ENCODE measurements at places on chromosomes 3 and 15.

DNA sequence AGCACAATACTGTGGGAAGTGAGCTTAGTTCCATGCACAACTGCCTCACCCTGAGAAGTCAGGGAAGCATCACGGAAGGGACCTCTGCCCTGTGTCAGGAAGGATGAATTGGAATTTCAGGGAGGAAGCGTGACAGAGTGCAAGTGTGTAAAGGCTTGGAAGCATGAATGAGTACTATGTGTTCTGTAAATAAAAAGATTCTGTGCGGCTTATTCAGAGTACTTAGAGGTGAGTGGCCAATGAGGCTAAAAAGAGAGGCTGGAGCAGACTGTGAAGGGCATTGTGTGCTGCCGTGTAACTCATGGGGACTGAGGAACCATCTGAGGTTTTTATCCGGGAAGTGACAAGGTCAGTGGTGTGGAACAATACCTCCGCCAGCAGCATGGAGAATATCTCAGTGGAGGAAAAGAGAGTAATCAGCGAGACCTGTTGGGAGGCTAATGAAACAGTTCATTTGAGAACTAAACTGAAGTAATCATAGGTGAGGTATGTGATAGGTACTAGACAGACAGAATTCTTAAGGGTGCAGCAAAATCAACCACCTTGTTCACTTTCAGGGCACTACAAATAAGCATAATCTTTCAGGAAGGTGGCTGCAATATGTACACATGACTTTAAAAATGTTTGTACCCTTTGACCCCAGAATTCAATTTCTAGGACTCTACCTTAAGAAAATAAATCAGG lies 64.9 kb upstream of the SPRED1 start:
- DNase-seq, result no peak

GRCh38 chr3:21405671-21406667 lies 345.0 kb downstream of the ZNF385D start:
- no peak for DNase-seq

- no peak for DNase-seq
Observed at GRCh38 chr15:100999369-100999768, 80.2 kb downstream of the LRRK1 start.

DNA sequence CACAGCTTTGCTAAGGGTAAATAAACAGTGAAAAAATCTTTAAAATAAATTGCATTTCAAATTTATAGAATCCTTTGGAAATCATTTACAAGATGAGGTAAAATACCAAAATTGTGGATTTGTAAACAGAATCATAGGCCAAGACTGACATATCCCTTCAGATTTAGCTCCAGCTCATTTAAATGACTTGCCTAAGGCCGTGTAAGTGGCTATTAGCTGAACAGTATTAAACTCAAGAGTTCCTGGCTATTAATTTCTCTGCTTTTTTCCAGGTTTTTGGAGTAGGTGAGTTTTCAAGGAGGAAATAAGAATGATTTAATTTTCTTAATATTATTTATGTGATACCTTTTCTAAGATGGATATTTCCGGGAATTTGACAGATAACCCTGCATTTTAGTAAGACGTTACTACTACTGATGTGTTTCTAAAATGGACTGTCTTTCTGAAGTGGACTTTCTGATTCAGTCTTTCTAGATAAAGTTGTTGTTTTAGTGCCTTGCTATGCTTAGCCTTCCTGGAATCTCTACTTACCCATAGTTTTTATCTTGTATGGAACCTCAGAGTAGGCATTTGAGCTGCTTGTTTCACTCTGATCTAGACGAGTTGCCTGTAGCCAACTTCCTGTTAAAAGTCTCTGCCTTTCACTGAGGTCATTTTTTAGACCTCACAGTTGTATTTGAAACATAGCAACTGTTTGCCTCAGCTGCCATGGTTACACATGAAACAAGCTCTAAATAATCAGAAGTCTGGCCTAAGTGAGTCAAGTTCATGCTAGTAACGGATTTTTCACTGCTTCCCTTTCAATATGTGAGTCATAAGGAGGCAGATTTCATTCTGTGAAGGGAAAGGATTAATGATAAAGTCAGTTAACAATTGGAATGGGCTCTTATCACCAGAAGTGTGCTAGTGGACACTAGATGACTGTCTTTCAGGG lies 127.0 kb downstream of the KLHL25 start:
- DNase-seq, result no peak

- DNase-seq, result no peak
Observed at GRCh38 chr3:177351206-177351605, 153.9 kb upstream of the TBL1XR1 start.

DNA sequence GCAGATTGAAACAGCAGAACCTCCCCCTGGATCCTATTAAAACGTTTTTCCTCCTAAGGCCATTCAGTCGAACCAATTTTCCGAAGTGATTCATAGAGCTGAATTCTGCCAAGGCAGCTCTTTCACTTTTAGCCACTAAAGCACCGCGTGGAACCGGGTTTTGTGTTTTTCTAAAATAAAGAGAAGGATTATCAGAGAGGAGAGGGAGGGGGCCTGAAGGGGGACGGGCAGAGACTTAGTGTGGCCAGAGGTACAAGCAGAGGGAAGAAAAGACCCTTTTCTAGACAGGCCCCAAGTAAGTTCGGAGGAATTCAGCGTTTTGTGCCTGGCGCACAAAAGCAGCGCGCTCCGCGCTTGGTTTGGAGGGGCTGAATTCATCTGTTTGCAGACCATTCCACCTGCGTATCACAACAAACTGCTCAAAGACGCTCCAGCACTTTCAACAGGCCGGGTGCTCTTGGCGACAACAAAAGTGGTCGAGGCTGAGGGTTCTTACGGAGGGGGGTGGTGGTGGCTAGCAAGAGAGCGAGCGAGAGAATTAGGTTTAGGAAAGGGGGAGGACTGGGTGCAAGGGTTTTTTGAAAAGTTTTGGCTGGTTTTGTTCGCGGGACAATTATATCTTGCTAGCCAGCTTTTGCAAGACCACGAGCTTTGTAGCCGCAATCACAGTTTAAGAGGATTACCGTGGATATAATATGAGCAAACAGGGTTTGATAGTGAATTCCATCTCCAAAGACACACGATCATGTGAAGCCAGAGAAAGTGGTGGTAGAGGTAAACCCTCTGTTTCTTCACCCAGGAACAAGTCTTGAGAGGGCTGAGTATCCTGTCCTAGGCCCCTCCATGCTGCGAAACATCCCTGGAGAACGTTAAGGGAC lies 1.2 kb upstream of the FEZF2 start:
- DNase-seq, result no peak

DNA sequence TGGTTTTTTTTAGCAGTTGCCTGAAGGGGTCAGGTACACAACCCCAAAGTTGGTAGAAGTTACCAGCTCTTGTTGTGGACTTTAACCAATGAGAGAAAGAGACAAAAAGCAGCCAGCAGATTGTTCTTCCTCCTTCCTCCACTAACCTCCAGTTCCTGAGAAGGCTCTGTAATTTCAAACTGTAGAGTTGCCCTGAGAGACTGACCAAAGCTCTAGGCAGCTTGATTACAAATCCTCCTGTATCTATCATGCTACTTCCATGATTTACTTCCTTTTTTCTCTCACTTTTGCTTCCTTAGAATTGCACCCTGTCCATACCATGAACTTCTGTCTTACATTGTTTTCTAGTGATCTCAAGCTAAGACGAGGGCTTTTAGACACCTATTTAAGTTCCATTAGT lies 29.2 kb downstream of the NSUN3 start:
- DNase-seq, result no peak

- no peak for DNase-seq
Observed at GRCh38 chr3:45572755-45573154, 21.8 kb upstream of the LIMD1 start.

GRCh38 chr15:27872355-27872754 lies 226.8 kb downstream of the OCA2 start:
- DNase-seq, result no peak

- DNase-seq, result no peak
Observed at GRCh38 chr3:64094713-64095079, 71.4 kb upstream of the PSMD6 start.

GRCh38 chr3:67863869-67864268 lies 209.5 kb upstream of the SUCLG2 start:
- no peak for DNase-seq

GRCh38 chr3:5918626-5919025 lies 731.1 kb downstream of the EDEM1 start:
- DNase-seq, result no peak

DNA sequence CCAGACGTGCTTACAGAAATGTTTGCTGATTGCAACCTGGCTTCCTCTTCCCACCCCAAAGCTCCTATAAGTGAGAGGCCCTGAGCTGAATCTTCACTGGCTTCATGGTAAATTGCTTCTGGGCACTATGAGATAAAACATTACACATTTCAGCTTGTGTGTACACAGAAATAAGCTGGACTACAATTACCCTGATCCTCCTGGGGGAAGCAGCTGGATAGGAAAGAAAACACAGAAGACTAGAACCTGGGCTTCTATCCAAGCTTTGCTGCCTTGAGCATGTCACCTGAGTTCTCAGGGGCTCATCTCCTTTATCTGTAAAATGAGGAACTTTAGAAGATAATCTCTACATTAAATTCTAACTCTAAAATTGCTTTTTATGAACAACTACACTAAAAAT lies 40.3 kb downstream of the THBS1 start:
- peak; percentile 23 for DNase-seq

- no peak for DNase-seq
Observed at GRCh38 chr3:126113238-126113555, 29.3 kb upstream of the SLC41A3 start.

DNA sequence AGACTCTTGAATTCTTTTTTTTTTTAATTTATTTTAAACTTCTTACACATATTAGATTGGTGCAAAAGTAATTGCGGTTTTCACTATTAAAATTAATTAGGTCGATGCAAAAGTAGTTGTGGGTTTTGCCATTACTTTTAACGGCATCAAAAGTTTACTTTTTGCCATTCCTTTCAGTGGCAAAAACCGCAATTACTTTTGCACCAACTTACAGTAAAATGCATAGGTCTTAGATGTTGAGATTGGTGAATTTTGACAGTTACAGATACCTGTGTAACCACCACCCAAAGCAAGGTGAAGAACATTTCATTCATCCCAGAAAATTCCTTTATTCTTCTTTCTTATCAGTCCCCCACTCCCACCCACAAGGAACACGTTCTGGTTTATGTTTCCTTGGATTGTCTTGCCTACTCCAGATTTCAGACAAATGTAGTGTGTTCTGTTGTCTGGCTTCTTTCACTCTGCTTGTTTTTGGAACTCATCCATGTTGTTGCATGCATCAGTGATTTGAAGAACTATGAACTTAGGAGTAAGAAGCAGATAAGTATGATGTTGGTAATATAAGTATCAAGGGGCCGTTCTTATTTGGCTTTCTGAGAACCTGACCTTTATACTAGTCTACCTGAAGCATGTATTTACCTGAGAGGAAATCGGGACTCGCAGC lies 198.4 kb upstream of the UBE2E1 start:
- no peak for DNase-seq

GRCh38 chr3:10804183-10804648 lies 11.8 kb upstream of the SLC6A11 start:
- no peak for DNase-seq

- no peak for DNase-seq
Observed at GRCh38 chr3:117226932-117227331, 517.4 kb downstream of the TUSC7 start.

DNA sequence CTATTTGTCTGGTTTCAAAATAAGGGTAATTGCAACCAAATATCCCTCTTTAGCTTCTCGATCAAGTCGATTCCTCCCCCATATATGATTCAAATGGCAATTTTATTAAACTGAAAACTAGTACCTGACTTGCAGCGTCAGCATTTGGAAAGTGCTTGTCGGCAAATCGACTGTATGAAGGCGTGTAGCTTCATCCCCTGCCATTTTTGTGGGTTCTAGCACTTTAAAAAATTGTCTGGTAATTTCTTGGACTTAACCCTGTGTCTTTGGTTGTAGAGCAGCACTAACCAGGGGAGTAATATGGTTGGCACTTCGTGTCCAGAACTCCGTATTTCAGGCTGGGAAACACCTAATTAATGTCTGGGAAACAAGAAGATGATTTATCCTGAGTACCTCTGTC lies 573 bp downstream of the MME start:
- no peak for DNase-seq

GRCh38 chr3:158121295-158121694 lies 11.4 kb downstream of the RSRC1 start:
- no peak for DNase-seq

DNA sequence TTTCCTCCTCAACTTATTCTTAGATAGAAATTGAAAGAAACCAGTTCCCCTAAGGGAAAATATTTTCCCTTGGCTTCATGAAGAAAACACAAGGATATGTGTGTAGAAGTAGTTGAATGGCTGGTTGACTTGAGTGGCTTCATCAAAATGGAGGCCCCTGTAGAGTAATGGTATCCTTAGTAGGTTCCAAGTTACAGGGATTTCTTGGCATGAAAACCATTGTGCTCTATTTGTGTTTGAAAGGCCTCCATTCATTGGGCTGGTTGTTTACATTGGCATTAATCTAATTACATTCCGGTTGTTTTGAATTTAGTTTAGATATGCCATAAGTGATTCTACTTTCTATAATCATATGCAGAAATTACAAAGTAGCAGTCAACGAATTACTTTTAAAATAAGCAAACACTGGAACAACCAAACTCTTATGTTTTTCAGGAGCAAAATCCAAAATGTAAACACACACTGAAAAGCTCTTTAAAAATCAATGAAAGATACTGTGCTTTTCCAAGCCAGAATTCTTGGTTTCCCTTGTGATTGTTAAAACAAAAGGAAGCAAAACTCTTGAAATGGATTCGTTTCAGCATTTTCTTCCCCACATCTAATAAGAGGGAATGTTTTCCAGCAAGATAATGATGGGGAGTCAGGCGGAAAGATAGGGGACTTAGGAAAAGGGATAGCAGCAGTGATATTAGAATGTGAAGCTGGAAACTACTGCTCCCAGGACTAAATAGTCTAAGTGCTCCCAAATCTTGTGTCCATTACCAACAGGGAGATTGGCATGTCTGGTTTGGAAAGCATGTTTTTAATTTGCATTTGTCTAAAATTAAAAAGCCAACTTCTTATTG lies 77.0 kb downstream of the EPHA3 start:
- no peak for DNase-seq

DNA sequence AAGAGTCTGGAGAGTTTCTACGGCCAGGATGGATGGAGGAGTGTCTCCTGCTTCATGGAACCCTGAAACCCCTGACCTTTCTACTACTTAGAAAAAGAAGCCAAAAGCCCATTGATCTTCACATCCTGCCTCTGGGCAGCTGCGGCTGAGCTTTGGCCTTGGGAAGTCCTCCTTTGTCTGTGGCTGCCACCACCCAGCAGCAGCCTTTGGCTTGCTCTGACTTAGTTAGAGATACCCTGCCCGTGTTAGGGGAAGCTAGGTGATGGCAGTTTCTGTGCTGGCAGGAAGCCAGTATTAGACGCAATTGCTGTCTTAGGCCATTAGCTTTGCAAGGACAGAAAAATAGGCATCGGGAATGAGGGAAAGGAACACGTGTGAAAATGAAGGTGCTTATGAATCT lies 18.8 kb downstream of the APH1B start:
- no peak for DNase-seq

- DNase-seq, result no peak
Observed at GRCh38 chr3:129616291-129616690, 9.8 kb upstream of the PLXND1 start.

- peak; percentile 48 for DNase-seq
Observed at GRCh38 chr3:11059090-11059798, 66.7 kb downstream of the SLC6A1 start.

Measured in NCI-H2029 (cell line).